ENCODE measurements at places on chromosomes 13 and 19. TPM values are rescaled to one million over a fixed set of nuclear protein-coding genes. Genes with fewer than 3 reads are reported as not detected.

ARL11 gene
- 1.4 TPM for total RNA-seq

- no peak for DNase-seq
These were observed 78.9 kb upstream of the PEG3 start for GRCh38 chr19:56919308-56919995.

DNA sequence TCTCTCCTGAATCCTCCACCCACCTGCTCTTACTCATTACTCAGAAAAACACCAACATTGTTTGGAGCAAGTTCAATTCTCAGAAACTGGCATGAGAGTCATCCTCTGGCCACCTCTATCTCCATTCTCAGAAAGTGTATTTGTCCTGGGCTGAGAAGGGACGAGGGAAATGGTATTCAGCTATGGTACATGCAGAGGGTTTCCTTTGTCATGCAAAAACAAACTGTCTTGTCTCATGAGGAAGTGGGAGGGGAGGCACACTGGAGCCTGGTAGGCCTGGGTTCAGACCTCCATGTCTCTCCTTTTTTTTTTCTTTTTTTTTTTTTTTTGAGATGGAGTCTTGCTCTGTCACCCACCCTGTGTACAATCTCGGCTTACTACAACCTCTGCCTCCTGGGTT is 31.9 kb upstream of the LILRA2 start:
- no peak for DNase-seq

GRCh38 chr13:27148900-27149299 is 22.7 kb downstream of the USP12 start:
- no peak for DNase-seq

SLC6A16 gene
- total RNA-seq = 2.0 TPM

BRSK1 gene
- 4.6 TPM for total RNA-seq

UNC13A gene
- total RNA-seq = under 0.01 TPM

- DNase-seq = no peak
These were observed 29.9 kb upstream of the MUC16 start for GRCh38 chr19:9040131-9040530.

PROZ gene
- not detected for total RNA-seq

DNA sequence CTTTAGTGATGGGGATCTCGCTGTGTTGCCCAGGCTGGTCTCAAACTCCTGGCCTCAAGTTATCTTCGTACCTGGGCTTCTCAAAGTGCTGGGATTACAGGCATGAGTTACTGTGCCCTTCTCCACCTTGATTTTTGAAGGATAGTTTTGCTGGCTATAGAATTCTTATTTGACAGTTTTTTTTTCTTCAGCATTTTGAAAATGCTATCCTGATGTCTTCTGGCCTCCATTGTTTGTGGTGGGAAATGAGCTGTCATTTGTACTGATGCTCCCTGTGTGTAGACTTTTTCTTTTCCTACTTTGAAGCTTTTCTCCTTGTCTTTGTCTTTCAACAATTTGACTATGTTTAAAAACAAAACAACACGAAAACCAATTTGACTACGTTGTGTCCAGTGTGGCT is 54.2 kb downstream of the SIPA1L3 start:
- no peak for DNase-seq

DNA sequence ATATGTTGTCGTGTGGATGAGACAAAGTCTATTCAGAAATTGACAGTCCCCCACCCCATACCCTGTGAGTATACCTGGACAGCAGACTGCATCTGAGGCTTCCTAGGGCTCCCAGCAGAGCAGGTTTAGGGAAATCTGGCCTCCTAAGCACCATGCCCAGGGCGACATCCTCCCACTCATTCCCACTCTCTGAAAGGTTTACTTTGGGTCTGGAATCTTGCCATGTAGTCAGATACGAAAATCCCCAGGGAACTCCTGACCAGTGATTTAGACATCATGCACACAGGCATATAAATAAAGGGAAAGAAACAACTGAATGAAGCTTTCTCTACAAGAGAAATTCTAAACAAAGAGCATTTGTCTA is 717 bp upstream of the NALCN start:
- no peak for DNase-seq

GRCh38 chr13:36438594-36439483 is 6.5 kb downstream of the CCNA1 start:
- DNase-seq = no peak

ZNF730 gene
- total RNA-seq = 3.5 TPM

DNA sequence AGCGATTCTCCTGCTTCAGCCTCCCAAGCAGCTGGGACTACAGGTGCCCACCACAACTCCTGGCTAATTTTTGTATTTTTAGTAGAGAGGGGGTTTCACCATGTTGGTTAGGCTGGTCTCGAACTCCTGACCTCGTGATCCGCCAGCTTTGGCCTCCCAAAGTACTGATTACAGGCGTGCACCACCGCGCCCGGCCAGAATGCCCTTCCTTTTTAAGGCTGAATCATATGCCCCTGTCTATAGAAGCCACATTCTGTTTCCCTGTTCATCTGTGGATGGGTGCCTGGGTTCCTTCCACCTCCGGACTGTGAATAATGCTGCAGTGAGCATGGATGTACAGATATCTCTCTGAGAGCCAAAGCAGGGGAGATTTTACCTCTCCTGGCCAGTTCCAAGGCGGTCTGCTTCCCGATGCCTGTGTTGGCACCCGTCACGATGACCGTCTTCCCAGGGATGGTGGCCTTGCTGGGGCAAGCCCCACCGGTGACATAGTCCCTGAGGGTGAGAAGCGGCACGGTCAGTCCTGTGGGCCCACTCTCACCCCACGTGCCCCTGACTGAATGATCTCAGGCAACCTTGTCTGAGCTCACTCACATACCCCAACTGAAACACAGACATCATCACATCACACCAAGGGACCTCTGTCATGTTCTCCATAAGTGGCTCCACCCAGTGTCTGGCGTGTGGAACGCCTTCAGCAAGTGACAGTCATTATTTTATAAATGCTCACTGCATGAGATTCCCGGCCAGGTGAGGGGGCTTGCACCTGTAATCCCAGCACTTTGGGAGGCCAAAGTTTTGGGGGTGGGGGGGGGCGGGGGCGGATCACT is 4.0 kb downstream of the RDH13 start:
- no peak for DNase-seq

DNA sequence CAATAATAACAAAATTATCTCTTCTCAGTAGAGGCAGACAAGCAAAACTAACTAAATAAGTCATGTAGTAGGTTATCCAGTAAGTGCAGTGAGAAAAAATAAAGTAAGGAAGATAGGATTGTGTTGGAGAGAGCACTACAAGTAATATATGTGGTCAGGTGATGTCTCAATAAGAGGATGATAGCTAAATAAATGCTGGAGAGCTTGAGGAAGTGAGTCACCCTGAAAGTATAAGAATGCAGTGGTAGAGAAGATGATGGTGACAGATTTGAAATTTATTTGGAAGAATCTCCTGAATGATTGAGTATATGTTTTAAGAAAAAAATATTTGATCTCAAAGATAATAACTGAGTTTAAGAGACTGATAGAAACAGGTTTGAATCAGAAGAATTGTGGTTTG is 152.2 kb upstream of the PRR20A start:
- DNase-seq = no peak

- DNase-seq = peak; percentile 22
These were observed 110.9 kb downstream of the CRYL1 start for GRCh38 chr13:20414546-20415305.

- no peak for DNase-seq
These were observed 624.8 kb downstream of the LIG4 start for GRCh38 chr13:107590556-107590955.

DNA sequence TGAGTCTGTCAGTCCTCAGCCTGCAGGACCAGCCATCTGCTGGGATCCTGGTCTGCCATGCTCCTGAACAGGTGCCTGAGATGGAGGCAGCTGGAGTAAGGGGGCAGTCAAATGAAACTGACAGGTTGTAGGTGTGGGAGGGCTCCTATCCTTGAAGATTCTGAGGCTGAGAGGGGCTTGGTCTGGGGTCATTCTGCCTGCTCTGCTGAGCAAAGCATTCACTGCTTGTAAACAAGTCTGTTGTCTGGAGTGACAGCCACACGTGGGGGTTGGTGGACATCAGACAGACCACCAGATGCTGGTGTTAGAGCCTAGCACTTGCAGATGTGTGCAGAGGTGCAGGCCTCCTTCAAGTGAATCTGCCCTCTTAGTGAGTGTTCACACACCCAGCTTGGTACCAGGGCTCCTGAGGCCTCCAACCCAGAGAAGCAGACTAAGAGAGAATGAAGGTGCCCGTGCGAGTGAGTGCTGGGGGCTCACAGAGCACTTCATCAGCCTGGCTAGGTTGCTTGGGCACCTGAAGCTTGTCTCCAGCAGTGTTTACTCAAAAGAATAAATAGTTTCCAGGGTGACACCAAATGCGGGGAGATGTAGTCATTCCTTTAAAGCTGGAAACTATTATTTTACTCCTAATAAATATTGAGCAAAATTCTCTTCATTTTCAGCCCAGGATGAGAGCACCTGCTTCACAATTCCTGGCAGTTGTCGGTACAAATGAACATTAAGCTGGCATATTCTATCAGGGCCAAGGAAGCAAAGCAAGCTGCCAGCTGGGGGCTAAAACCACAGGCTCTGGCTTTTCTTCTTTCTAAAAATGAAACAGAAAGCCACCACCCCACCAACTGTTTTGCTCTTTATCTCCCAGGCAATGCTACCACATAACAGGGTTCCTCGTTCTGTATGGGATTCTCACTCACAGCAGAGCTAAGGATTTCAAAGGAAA is 82.3 kb downstream of the RNASEH2B start:
- no peak for DNase-seq

DNA sequence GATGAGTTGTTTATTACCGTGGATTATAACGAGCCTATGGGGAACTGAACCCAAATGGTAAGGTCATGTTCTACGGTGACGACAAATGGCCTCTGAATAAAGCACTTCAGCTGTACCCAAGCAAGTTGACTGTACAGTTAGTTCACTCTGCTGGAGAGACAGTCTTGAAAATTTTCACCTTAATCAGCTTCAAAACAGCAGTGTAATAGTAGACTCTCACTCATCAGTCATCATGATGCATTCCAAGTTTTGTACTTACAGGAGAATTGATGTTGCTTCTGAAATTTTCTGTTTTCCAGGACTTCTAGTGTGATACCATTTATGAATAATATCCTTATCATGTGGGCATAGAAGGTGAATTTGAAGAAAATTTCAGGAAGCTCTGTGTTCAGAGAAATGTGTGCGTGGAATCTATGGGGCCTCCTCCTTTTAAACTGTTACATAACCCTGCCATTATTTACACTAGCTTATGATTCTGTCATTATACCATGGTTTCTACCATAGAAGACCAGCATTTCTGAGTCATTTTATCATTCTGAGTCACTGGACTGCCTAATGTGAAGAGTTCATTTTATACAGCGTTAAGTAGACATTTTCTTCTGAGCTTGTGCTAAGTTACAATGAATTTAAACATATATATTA is 96.9 kb downstream of the WDFY2 start:
- DNase-seq = no peak

ACP7 gene
- not detected for total RNA-seq

GRCh38 chr13:78430166-78430791 is 173.1 kb downstream of the POU4F1 start:
- DNase-seq = no peak

POU2F2 gene
- 1.6 TPM for total RNA-seq

GRCh38 chr13:32142956-32143375 is 111.4 kb downstream of the FRY start:
- no peak for DNase-seq

- no peak for DNase-seq
These were observed 215.5 kb downstream of the POSTN start for GRCh38 chr13:37383046-37383445.

DNA sequence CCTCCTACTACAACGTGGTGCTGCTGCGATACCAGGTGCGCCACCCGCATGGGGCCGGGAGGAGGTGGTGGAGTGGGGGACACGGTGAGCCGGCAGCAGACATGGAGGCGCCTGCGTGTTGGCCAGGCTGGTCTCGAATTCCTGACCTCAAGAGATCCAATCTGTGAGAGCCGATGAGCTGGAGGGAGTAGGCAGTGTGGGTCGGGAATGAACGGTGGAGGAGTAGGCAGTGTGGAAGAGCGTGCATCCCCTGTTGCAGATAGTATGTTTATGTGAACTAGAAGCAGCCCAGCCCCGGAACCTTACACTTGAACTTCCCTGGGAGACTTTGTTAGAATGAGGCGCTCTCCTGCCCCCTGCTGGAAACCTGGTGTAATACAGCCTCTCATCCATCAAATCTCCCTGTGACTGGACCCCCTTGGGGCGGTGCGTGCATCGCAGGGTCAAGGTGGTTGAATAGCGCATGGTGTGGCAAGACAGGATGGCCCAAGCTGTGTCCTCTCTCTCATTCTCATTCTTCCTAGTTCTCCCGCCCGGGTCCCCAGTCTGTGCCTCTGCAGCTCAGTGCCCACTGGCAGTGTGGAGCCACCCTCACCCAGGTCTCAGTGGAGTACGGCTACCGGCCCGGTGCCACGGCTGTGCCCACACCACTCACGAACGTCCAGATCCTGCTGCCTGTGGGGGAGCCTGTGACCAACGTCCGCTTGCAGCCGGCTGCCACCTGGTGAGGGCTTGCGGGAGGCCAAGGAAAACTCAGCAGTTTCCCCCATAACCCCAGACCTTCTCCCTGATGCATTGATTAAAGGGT is 10.5 kb upstream of the B3GNT3 start:
- peak; percentile 63 for DNase-seq

GRCh38 chr13:73171271-73171682 is 112.5 kb downstream of the KLF5 start:
- no peak for DNase-seq

GRCh38 chr13:114146629-114147028 is 14.2 kb upstream of the RASA3 start:
- no peak for DNase-seq

GRCh38 chr13:93450191-93450621 is 223.6 kb downstream of the GPC6 start:
- no peak for DNase-seq

DNA sequence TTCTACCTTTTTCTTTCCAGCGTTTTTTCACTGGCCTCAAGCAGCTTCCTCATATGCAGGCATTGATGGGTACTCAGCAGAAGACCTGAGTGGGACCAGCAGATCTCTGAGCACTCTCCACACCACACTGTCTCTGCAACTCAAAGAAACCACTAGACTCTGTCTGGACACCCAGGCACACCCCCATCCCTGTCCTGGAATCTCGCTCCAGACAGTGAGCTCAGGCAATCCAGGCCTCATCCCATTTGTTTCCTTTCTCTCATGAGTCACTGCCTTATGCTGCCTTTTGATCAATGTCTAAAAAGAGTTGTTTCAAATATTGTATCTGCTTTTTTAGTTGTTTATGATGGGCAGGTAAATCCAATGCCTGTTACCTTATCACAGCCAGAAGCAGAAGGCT is 19.7 kb upstream of the POP4 start:
- DNase-seq = peak; percentile 10

- no peak for DNase-seq
These were observed 10.4 kb downstream of the KDM4B start for GRCh38 chr19:4979211-4979807.

GRCh38 chr19:28330831-28331230 is 882.1 kb downstream of the UQCRFS1 start:
- DNase-seq = no peak

All from breast epithelium (tissue), 4 donors.